ENCODE measurements at places on chromosomes 16 and 17.

GRCh38 chr16:8905795-8906591 lies 23.8 kb downstream of the LITAFD start:
- no peak for DNase-seq

- peak; percentile 67 for DNase-seq
Measured at GRCh38 chr17:74369221-74369620, 1.9 kb downstream of the GPR142 start.

GRCh38 chr16:78099271-78100111 lies at the start of gene WWOX:
Gene WWOX (plus strand): TSS chr16:78099654.
- peak; percentile 97 for DNase-seq

DNA sequence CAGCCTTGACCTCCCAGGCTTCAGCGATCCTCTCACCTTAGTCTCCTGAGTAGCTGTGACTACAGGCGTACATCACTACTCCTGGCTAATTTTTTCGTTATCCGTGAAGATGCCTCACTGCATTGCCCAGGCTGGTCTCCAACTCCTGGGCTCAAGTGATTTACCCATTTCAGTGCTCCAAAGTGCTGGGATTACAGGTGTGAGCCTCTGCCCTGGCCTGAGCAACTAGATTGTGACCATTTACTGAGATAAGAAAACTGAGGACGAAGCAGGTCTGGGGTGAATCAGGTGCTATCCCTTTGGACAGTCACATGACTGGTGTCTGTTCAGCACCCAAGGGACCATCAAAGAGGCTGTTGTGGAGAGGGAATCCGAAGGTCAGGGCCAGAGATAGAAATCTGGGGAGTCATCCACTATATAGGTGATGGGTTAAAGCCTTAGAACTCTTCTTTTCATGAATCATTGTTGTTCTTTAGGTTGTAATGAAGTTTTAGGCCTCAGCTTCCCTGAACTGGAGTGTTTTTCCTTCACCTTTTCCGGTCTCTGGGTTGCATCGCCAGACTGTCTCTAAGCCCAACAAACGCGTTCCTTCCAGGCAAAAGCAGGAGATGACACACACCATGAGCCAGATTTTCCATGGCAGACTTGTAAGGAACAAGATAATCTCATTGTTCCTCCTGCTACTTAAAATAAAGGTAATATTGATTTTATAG lies 62.5 kb downstream of the FTO start:
- DNase-seq = no peak

DNA sequence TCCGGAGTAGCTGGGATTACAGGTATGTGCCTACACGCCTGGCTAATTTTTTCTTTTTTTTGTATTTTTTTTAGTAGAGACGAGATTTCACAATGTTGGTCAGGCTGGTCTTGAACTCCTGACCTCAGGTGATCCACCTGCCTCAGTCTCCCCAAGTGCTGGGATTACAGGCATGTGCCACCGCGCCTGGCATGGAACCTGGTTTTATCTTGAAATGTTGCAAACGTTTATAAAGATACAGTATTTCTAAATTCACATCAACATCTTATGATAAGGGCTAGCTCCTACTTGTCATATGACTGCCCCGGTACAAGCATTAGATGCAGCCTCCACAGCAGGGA lies 1.5 kb upstream of the IST1 start:
- DNase-seq = no peak

- peak; percentile 25 for DNase-seq
Measured at GRCh38 chr16:81873843-81874752, 95.0 kb downstream of the PLCG2 start.

- no peak for DNase-seq
Measured at GRCh38 chr17:48296453-48296852, 133.6 kb downstream of the SKAP1 start.

DNA sequence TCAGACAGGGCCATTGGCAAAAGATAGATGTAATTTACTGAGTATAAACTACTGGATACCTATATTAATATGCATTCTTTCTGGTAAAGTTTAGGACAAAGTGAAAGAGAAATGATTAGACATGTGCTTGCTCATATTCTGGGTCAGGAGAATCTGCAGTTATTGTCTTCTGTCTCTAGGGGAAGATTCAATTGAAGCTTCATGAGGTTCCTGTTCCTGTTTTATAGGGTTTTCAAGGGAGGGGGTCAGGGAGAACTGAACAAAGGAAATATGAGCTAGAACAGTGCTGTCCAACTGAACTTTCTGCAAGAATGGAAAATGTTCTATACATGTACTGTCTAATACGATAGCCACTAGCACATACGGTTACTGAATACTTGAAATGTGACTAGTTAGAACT lies 59.3 kb upstream of the CORO6 start:
- DNase-seq = no peak

DNA sequence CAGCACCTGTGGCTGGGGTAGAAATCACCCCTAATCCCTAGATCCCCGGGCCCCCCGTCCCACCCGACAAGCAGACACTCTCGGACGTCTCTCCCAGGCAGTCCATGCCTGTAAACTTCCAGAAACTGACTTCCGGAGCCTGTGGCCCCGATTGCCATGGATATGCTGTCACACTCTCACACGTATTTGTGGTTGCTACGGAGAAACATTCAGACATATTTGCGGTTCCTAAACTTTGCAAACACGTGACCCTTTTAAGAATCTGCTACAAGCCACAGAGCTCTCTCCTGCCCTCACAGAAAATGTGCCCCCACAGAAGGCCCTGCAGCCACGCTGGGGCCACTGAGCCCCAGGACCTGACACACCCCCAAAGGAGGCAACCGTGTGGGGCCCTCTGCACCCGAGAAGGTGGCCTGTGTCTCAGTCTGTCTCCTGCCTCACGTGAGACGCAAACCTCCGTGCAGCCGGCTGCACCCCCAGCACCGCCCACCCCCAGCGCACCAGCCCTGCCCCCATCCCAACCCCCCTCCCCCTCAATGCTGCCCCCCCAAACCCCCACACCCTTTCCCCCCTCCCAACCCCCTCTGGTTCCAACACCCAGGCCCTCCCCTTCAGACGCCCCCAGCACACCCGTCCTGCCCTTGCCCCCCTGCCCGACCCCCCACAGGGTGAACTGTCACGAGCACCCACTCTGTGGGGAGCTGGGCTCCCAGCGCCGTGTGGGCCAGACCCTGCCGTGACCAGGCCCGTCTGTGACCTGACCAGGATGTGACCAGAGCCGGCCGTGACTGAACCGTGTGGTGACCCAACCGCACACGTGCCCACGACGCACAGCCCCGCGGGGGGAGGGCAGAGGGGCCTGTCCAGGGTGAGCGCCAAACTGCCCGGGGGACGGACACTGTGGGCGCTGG lies 66.3 kb upstream of the METRNL start:
- DNase-seq = no peak

- DNase-seq = peak; percentile 62
Measured at GRCh38 chr17:17812211-17813054, 24.4 kb downstream of the SREBF1 start.
